ENCODE measurements at places on chromosomes 7 and 10. TPM values are rescaled to one million over a fixed set of nuclear protein-coding genes. Genes with fewer than 3 reads are reported as not detected.

- DNase-seq, result no peak
Measured at GRCh38 chr7:132112657-132113056, 463.6 kb downstream of the PLXNA4 start.

GRCh38 chr7:129072479-129073011 lies 17.6 kb upstream of the TNPO3 start:
- no peak for DNase-seq

DNA sequence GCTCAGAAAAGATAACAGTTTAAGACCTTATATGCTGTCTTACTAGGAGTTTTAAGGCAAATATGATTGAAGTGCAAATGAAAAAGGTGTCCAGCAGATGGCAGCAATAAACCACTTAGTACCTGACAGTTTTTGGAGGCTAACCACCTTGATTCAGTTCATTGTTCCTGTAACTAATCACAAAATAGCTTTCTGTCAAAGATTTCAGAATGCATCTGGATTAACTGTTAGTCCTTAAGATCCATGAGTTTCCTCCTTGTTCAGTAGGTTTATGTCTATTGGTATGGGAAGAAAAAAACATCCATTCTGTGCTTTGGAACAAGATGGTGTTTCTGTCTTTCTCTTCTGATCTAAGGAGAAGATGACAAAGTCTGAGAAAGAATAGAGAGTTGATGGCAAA lies 46.6 kb downstream of the CCSER2 start:
- DNase-seq, result peak; percentile 38

DNA sequence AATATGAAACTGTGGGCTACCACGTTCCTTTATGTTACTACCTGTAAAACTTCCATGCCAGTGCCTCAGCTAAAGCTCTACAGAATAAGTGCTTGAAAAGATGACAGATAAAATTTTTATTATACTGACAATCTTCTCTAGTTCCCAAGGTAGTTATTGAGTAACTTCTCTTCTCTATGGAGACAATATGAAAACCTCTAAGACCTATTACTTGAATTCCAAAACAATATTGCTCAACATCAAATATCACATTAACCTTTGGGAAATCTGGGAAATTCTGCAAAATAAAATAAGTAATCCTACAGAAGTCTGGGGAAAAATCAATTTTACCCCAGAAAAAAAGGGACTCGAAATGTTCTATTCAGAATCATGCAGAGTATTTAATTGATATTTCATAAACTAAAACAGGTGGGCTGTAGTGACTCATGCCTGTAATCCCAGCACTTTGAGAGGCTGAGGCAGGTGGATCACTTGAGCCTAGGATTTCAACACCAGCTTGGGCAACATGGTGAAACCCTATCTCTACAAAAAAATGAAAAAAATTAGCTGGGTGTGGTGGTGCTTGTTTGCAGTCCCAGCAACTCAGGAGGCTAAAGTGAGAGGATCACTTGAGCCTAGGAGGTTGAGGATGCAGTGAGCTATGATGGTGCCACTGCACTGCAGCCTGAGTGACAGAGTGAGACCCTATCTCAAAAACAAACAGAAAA lies 23.8 kb upstream of the ANK3 start:
- no peak for DNase-seq

- DNase-seq, result no peak
Measured at GRCh38 chr10:3781468-3782145, 3.4 kb downstream of the KLF6 start.

GRCh38 chr7:71739520-71740173 lies 607.7 kb downstream of the GALNT17 start:
- DNase-seq, result no peak

DNA sequence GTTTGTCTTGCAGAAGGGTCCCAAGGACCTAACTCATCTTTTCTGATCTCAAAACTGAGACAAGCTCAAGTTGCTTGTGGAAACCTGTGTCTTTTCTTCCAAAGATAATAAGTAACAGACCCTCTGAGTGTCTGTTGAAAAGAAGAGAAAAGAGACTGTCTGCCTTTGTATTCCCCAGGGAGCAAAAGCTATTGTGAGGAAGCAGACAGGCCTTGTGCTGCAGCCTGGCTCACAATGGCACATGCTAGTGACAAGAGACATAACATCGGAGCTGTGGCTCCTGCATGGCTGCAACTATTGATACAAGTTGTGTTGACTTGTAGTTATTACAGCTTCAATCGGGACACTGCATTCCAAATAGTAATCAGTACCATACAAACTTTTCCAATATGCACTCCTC lies 202.9 kb downstream of the DKK1 start:
- DNase-seq, result no peak

DNA sequence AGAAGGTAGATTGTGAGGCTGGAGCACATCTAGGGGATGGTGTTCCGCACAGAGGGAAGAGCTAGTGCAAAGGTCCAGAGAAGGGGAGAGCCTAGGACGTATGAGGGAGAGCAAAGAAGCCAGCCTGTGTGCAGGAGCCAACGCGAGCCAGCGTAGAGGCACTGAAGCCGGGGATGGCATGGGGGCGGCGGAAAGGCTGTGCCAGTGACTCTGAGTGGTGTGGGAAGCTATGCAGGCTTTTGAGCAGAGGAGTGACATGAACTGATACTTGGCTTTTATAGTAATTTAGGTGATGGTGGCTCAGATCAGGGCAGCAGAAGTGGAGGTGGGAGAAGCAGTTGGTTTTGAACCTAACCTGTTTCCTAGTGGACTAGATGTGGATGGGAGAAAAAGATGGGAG lies 65.8 kb downstream of the ATXN7L1 start:
- no peak for DNase-seq

GRCh38 chr7:120272701-120273475 lies at the start of gene KCND2:
Gene KCND2, plus strand, starts transcription at chr7:120273175.
- DNase-seq, result no peak

Gene GIMAP7
- polyA plus RNA-seq, result 20.2 TPM

Gene TMEM270
- polyA plus RNA-seq, result not detected

Gene ZWINT
- polyA plus RNA-seq, result 52.0 TPM

Gene CYP2W1
- polyA plus RNA-seq, result 2.6 TPM

Gene TUBGCP2
- 60.4 TPM for polyA plus RNA-seq

All from right renal cortex interstitium (tissue), 3 donors.